ENCODE measurements at places on chromosomes 5 and 9.

GRCh38 chr5:112594095-112594850, 143.4 kb upstream of the APC start:
- DNase-seq, result no peak

- no peak for DNase-seq
Measured at GRCh38 chr5:11602298-11602697, 301.9 kb downstream of the CTNND2 start.

- no peak for DNase-seq
Measured at GRCh38 chr5:131538177-131538593, 96.8 kb downstream of the RAPGEF6 start.

GRCh38 chr5:75366787-75367186, 29.8 kb downstream of the HMGCR start:
- no peak for DNase-seq

GRCh38 chr5:24162343-24162742, 482.4 kb downstream of the CDH10 start:
- no peak for DNase-seq

DNA sequence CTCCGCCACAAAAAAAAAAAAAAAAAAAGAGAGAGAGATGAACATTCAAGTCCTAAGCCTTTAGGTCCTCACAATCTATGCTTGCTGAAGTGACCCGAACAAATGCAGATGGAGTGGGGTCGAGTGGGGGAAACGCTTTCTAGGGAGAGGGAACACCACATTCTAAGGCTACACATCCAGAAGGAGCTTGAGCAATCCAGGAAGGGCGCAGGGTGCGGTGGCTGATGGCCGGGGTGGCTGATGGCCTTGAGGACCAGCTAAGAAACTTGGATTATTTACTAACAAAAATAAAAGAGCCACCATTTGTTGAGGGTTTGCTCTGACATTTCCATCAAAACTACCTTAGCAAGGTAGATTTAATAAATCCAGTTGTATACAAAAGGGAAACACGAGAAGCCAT, 764 bp upstream of the BNIP1 start:
- no peak for DNase-seq

GRCh38 chr5:115402092-115402491, 105.6 kb upstream of the CCDC112 start:
- no peak for DNase-seq

DNA sequence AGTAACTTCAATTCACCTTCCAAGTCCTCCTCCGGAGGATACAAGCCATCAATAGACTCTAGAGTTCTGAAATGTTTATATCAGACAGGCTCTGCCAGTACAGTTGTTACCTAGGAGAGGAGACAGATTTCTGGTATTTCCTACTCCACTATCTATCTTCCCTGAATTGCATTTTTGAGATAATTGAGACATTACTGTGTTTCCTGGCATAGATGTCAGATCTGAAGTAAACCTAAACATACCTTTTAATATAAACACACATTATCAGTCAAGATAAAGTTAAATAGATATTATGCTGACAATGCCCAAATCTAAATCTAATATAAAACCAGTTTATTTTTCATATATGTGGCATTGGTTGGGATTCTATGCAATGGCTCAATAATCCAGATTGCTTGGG, 8.2 kb upstream of the TYRP1 start:
- DNase-seq, result no peak

DNA sequence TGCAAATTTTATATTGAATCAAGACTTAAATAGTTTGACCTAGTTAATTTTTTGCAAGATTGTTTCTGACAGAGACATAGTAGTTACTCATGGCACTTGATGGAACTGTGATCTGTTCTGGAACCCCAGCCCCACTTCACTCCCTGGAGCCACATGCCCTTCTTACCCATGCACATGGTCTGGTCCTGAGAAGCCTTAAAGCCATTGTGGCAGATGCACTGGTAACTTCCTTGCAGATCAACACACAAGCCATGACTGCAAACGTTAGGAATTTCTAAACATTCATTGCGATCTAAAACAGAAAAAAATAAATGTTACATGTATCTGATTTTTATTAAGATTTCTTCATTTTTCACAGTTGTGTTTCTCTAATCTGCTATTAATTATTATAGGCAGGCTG, 221.2 kb downstream of the SLC12A2 start:
- DNase-seq, result no peak

DNA sequence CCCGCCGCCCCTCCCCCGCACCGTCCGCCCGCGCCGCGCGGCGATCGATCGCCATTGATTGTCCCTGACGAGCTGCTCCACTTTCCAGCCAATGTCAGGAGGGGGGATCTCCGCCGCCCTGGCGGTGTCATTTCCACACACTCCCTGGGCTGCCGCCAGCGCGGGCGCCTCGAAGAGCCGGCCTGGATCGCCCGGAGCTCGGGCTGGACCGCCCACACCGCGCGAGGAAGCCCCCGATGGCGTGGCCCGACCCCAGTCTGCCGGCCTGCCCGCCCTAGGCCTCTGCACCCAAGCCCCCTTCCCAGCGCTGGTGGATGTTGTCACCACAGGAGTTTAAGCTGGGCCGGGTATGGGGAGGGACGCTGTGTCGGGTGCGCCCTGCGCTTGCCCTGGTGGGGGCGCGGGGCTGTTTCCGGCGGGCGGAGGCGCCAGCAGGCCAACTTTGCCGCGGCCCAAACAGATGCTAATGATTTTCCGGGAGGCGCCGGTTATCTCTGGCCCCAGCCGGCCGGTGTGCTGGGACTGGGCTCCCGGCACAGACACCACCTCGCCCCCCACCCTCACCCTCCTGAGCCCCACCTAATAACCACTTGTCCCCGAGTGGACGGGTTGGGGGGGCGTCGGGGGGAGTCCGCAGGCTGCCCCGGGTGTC, 10.6 kb upstream of the CXXC5 start:
- DNase-seq, result no peak
